Fibroblast of the aortic adventitia (primary cell): ENCODE measurements at places on chromosomes 12 and 14. TPM values are rescaled to one million over a fixed set of nuclear protein-coding genes. Genes with fewer than 3 reads are reported as not detected.

SLC2A14 gene
- not detected in 2 replicates for total RNA-seq

ST8SIA1 gene
- 4.6 and 13.7 TPM in 2 replicates for total RNA-seq

CHGA gene
- total RNA-seq = 0.18 TPM in 1 of 2 replicates, not detected in the other

RAB35 gene
- total RNA-seq = 8.0 and 24.8 TPM in 2 replicates

TDRD9 gene
- total RNA-seq = 0.45 and 4.5 TPM in 2 replicates

C14orf39 gene
- total RNA-seq = 0.18 and 0.41 TPM in 2 replicates

GLIPR1L1 gene
- not detected in 2 replicates for total RNA-seq

TMEM63C gene
- 1.9 TPM in 1 of 2 replicates, not detected in the other for total RNA-seq

GLI1 gene
- 1.1 TPM in 1 of 2 replicates, not detected in the other for total RNA-seq

KIF26A gene
- under 0.01 TPM in 1 of 2 replicates, not detected in the other for total RNA-seq

PRIMA1 gene
- 0.08 TPM in 1 of 2 replicates, not detected in the other for total RNA-seq

PSME2 gene
- 33.4 and 78.3 TPM in 2 replicates for total RNA-seq

SLC39A5 gene
- 0.18 TPM in 1 of 2 replicates, not detected in the other for total RNA-seq

GPRC5A gene
- 5.4 and 15.5 TPM in 2 replicates for total RNA-seq
